ENCODE measurements at places on chromosomes 6 and 20.

- no peak for DNase-seq
Observed at GRCh38 chr6:170175644-170176135, 115.2 kb downstream of the DLL1 start.

DNA sequence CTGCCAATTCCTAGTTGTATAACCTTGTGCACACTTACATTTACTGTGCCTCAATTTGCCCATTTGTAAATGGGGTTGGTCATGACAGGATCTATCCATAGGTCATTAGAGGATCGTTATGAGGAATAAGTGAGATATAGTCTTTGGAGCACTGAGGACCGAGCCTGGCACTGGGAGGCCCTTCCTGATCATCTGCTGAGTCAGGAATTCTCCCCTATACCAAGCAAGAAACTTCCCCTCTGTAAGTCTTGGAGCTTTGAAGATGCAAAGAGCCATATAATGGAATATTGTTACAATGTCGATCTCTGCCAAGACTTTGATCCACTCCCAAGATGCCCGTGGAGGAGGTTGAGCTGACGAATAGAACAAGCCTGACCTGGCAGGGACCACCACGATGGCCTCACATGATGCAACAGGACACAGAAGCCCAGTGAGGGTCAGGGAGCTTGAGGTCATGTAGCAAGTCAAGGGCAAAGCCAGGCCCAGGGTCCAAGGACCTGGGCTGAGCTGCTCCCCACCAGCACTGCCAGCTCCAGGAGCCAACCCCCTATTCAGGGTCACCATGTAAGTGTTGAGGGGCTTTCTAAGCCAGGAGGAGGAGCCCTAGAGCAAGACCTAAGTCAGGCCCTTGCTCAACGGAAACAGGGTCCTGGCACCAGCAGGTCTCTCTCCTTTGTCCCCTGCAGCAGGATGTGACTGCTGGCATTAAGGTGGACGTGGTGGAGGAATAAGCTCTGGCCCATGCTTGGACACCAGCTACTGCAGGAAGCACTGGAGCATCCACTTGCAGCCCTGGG is 16.7 kb downstream of the PDRG1 start:
- no peak for DNase-seq

GRCh38 chr6:115365783-115366182 is 694.9 kb downstream of the FRK start:
- DNase-seq, result no peak

DNA sequence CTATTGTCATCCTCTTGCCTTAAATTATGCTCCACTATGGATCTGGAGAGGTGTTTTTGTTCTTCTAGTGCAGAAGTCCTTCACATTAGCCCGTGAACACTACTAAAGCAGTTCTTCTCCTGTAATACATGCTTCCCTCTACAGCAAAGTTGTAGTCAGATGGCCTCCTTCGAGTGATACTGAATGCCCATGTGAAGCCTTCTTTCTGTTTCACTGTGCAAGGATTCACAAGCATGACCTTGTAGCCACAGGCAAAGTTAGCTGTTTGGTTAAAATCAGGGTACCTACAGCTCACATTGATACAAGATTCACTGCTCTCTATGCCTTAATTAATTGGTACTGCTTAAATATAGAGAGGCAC is 47.6 kb downstream of the ARHGAP18 start:
- no peak for DNase-seq

- DNase-seq, result no peak
Observed at GRCh38 chr20:47544240-47544639, 42.6 kb downstream of the NCOA3 start.

DNA sequence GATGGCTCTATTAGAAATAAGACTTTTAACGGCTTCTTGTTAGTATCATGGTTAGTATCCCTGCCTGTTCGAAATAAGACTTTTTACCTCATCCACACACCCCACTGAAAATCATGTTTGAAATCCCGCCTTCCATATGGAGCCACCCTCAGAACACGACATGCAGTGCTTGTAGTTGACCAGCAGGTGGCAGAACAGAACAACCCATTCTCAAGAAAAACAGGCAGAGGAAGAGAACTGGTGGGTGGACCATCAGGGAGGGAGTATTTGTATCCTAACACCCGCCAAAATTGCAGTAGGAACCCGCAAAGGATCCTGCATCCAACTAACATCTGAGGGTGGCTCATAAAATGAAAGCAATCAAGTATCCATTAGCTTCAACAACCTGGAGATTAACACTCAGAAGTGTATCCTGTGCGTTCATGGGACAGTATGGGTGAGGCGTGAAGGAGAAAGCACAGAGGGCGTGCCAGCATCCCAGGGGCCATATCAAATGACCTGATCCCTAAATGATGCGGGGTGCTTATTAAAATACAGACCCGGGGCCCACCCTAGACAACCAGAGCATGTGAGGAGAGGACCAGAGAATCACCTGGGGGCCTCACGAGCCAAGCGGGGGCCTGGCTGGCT is 89.6 kb upstream of the NHSL1 start:
- DNase-seq, result peak; percentile 44

- DNase-seq, result peak; percentile 11
Observed at GRCh38 chr20:63183422-63184146, 32.3 kb downstream of the YTHDF1 start.

DNA sequence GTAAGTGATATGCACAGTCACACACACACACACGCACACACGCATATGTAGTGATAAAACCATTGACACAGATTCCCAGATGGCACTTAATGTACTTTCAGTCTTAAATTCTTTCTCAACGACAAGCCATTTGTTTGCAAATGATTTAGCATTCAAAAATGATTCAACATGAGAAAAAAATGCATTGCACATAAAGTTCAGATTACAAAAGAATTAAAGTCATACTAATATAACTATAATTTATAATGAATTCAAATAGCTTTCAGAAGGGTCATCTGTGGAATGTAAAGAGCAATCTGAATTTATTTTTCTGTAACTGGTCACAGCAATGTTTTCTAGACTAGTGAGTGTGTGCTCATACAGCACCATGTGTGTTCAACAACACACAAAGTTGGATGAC is 521.6 kb upstream of the ZNF337 start:
- DNase-seq, result no peak

DNA sequence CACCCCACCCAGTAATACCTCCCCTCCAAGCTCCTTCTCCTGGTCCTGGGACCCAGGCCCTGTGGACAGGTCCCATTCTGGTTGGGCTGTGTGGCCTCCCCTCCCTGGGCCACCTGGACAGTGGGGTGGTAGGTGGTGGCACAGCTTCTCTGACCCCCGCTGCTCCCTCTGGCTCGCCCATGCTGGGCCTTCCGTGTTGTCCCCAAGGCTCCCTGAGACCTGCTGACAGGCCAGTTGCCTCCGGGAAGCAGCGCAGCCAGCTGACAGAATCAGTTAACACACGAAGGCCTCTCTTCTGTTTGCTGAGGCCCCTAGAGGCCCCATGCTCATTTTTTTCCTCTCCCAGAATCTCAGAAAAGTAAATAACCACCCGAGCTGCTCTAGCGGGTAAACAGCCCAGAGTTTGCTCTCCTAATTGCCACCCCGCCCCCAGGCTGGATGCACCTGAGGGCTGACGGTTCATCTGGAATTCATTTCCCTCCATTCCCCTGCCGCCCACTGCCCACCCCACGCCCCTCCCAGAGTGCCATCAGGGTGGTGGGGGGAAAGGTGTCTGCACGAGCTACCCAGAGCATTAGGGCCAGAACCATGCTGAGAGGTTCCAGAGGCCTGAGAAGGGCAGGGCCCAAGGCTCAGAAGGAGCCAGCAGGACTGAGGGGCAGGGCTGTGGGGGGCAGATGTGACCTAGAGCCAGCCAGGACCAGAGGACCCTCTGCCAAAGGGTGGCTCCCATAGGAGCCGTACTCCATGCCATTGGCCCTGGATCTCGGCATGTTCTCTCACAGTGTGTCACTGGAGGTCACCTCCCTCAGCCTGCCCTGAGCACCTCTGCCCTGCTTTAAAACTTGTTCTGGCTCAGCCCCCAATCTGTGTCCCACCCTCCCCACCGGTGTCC is 157.5 kb downstream of the GRM4 start:
- DNase-seq, result no peak

GRCh38 chr6:41073968-41074691 is 1.4 kb downstream of the NFYA start:
- DNase-seq, result no peak

Data from CD4-positive, alpha-beta T cell treated with Interferon gamma for 1 hour (primary cell).